ENCODE measurements at places on chromosomes 16 and 17. TPM values are rescaled to one million over a fixed set of nuclear protein-coding genes. Genes with fewer than 3 reads are reported as not detected.
A peak's percentile ranks its signal among the peaks of the same experiment; 100 is the strongest.

DNA sequence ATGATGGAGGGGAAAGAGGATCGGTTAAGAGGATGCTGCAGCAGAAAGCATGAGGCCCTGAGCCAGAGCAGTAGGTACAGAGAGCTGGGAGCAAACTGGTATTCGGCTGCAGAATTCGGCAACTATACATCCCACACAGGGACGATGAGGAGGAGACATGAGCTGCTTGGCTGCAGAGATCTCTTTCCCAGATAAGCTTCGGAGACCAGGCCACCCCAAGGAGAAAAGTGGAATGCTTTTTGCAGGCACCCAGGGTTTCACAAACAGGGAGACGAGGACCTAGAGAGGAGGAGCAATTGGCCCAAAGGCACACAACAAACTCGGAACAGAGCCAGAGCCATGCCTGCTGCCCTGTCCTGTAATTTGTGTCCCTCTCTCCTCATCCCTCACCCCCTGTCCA, 62.0 kb downstream of the TMEM132E start:
- H3K4me3 ChIP-seq: no peak overlapping the region
- no peak overlapping the region for H3K27ac ChIP-seq
- no peaks in the 10 kb centered on the region for H3K36me3 ChIP-seq
- no peak for DNase-seq
- peaks cover 70% of the 10 kb centered on the region for H3K27me3 ChIP-seq
- H3K4me1 ChIP-seq: no peaks in the 10 kb centered on the region

DNA sequence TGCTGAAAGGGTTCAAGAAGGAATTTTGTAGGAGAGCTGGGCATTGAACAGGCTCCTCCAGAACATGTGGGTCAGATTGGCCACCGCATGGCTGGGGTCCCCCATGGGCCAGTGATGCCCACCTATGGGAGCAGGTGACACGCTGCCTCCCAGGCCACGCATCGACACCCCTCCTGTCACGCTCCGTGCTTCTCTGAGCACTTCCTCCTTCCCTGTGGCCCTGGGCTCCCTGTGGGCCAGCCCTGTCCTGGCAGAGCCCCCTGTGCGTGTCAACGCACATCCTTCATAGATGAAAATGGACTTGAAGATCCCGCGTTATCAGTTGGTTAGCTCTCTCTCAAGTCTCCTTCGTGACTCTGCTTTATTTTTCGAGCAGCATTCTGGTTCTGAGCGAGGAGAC, 160.3 kb downstream of the RPTOR start:
- H3K36me3 ChIP-seq: peaks cover 16% of the 10 kb centered on the region
- no peak for DNase-seq
- H3K27ac ChIP-seq: no peak overlapping the region
- H3K27me3 ChIP-seq: no peaks in the 10 kb centered on the region
- H3K4me1 ChIP-seq: peaks cover 68% of the 10 kb centered on the region

DNA sequence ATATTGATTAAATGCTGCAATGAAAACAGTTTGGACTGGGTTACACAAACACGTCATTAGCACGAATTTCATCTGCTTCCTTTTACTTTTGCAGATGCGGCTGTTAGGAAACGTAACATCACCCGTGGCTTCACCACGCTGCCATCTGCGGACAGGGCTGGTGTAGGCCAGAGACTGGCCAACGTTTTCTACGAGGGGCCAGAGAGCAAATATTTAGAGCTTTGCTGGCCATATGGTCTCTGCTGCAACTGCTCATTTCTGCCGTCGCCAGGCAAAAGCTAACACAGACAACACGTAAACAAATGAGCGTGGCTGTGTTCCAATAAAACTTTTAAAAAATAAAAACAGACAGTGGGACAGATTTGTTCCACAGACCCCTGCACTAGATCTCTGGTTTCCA, 96.6 kb downstream of the ENGASE start:
- no peak overlapping the region for H3K4me3 ChIP-seq
- no peaks in the 10 kb centered on the region for H3K4me1 ChIP-seq

GRCh38 chr16:51031598-51031997, 119.5 kb downstream of the SALL1 start:
- H3K27me3 ChIP-seq: no peaks in the 10 kb centered on the region
- peaks cover 7% of the 10 kb centered on the region for H3K4me1 ChIP-seq
- H3K36me3 ChIP-seq: no peaks in the 10 kb centered on the region
- no peak for DNase-seq

DNA sequence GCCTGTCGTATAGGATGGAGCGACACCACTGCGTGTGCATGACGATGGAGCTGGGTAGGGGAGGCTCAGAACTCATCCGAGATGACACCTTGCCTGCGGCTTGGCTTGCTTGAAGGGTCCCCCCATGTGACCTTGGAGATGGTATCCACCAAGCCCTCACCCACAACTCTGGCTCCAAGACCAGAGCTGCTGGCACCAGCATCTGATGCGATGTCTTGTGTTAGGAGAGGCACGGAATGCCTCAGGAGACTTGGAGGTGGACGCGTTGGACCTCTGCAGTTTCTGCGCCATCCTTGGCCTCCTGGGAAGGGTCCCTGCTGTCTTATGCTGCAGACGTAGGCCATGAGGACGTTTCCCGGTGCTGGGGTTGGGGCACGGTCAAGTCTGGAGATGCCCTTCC, 7.8 kb downstream of the CRAMP1 start:
- H3K36me3 ChIP-seq: peaks cover 12% of the 10 kb centered on the region
- no peak for DNase-seq
- H3K27me3 ChIP-seq: no peaks in the 10 kb centered on the region
- no peak overlapping the region for H3K4me3 ChIP-seq
- no peak overlapping the region for H3K27ac ChIP-seq
- H3K4me1 ChIP-seq: peaks cover 39% of the 10 kb centered on the region

- H3K4me3 ChIP-seq: peak within 1 kb of the TSS; percentile 94
- DNase-seq: peak; percentile 93
- peak within 1 kb of the TSS; percentile 94 for H3K27ac ChIP-seq
- H3K36me3 ChIP-seq: no peaks in the 10 kb centered on the region
- peaks cover 17% of the 10 kb centered on the region for H3K4me1 ChIP-seq
- H3K27me3 ChIP-seq: no peaks in the 10 kb centered on the region
Observed at GRCh38 chr17:17476865-17477467, at the start of gene MED9. TSS of gene MED9 (plus strand) at chr17:17477000. CDS start at chr17:17477042, 42 bp downstream.

TAC4 gene
- not detected for polyA plus RNA-seq

CDH13 gene
- not detected for polyA plus RNA-seq

KRTAP2-1 gene
- polyA plus RNA-seq: not detected

TNFRSF13B gene
- polyA plus RNA-seq: 14.2 TPM

IGF2BP1 gene
- polyA plus RNA-seq: not detected

SLC5A10 gene
- polyA plus RNA-seq: not detected

GDPD3 gene
- polyA plus RNA-seq: not detected

RAB26 gene
- polyA plus RNA-seq: 1.4 TPM

Data from naive B cell (primary cell).